ENCODE measurements at places on chromosomes 7 and 10.
A peak's percentile ranks its signal among the peaks of the same experiment; 100 is the strongest.

GRCh38 chr7:30349170-30349569, 64.8 kb downstream of the ZNRF2 start:
- no peak for DNase-seq

- DNase-seq = no peak
Observed at GRCh38 chr7:151308256-151308655, 33.4 kb upstream of the NUB1 start.

DNA sequence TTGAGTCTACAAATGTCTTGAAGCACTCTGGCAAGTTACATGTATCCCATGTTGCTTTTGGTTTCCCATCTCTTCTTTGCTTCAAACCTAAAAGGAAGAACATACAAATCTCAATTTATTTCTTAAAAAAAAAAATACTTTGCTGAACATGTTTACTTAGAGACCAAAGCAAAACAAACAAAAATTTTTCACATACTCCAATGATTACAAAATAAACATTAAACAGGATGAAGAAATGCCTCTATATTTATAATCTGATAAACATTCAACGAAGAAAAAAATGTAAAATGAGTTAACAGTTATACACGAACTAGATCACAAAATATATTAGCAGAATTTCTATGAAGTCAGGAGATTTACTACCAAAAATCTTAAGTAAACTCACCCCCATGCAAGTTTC, 31.3 kb downstream of the FAM204A start:
- DNase-seq = no peak

- no peak for DNase-seq
Observed at GRCh38 chr10:118950190-118950680, 79.3 kb upstream of the NANOS1 start.

DNA sequence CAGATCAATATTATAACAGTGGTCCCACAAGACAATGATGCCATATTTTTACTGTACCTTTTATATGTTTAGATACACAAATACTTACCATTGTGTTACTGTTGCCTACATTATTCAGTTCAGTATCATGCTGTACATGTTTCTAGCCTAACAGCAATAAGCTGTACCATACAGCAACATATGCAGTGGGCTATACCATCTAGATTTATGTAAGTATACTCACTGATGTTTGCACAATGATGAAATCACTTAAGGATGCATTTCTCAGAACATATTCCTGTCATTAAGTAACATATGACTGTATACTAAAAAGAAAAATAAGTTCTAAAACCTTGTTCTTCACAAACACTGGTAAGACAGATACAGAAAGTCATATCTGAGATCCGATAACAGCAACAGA, 468.6 kb upstream of the SEMA3A start:
- no peak for DNase-seq

DNA sequence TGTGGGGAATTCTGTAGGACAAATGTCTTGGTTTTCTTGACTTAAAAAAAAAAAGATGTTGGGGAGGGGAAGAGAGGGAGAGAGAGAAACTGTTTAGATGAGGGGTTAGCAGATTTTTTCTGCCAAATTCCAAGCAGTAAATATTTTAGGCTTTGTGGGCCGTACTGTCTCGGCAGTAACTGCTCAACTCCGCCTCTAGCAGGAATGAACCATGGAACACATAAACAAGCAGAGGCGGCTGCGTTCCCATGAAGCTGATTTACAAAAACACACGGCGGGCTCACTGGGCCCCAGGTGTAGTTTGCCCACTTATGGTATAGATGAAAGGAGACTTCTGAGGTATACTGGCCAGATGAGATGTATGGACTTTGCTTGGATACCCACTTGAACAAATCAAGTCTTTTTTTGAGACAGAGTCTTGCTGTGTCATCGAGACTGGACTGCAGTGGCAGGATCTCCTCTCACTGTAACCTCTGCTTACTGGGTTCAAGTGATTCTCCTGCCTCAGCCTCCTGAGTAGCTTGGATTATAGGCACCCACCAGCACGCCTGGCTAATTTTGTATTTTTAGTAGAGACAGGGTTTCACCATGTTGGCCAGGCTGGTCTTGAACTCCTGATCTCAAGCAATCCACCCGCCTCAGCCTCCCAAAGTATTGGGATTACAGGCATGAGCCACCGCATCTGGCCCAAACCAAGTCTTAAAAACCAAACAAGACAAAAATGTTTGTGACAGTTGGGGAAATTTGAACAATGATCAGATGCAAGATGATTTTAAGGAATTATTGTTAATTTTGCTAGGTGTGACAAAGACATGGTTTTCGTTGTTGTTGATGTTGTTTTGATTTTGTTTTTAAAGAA, 9.7 kb upstream of the ADAMTS14 start:
- no peak for DNase-seq

DNA sequence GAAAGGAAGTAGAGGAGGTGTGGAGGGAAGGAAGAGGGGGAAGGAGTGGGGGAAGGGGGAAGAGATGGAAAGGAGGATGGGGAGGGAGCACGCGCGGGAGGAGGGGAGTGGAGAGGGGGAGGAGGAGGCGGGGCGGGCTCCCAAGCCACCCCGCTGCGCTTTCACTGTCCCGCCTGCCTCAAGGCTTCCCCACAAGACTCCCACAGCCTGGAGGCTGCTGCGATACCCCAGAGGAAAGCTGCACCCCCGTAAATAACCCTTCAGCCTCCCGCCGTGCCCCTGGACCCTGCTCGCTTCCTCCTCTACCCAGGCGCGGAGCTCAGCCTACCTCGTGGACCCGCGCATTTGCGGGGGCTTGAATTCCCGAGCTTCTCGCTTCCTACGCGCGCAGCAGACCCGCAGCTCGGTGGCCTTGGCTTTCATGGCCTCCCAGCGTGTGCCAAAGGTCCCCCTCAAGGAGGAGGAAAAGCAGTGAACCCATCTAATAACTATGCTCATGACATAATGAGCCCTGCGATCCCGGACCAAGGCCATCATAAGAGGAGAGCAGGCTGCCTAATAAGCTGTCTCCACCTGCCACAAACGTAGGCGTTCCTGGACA, at the start of gene C10orf67:
TSS of gene C10orf67 (minus strand) at position 557 of the 601 bp plus-strand sequence. CDS start at position 534, 23 bp downstream.
- peak; percentile 46 for DNase-seq

DNA sequence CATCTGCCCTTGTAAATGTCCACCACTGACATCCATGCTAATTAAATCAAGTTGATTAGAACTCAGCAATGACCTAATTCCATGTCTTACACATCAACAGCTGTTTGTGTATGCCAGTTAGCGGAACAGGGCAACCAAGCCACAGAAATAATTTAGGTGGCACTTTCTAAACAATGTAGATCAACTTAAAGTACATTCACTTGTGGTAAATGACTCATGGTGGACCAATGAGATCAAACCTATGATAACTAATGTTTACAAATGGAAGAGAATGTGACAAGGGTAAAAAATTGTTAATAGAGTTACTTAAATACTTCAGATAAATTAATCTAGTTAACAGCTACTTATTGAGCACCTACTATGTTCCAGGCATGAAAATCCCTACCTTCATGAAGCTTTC, 63.1 kb upstream of the ICA1 start:
- DNase-seq = no peak

GRCh38 chr7:71942115-71942514, 470.0 kb downstream of the CALN1 start:
- DNase-seq = no peak

- DNase-seq = no peak
Observed at GRCh38 chr10:87852089-87852488, 11.2 kb downstream of the KLLN start.

DNA sequence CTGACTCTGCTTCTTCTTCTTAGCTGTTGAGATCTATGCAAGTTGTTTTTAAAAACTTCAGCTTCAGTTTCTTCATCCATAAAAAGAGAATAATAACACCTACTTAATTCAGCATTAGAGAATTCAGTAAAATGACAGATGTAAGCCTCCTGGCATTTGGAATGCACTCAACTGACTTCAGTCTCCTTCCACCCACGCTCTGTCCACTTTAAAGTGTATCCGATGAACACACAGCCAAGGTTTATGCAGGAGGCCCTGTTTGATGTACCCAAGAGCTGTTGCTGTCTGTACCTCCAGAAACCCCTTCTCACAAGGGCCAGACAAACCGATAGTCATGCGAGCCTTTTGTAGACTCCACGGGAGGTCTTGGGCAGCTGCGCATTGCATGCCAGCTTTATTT, 27.1 kb upstream of the SLC35B4 start:
- DNase-seq = no peak

Measured in activated CD4-positive, alpha-beta T cell treated with anti-CD3 and anti-CD28 coated beads, Interleukin-2, amount 50 U/mL, for 48 hours (primary cell).